ENCODE measurements at places on chromosomes 5 and 9.
A peak's percentile ranks its signal among the peaks of the same experiment; 100 is the strongest.

- DNase-seq = no peak
These were observed 78.2 kb upstream of the COL5A1 start for GRCh38 chr9:134563397-134563796.

DNA sequence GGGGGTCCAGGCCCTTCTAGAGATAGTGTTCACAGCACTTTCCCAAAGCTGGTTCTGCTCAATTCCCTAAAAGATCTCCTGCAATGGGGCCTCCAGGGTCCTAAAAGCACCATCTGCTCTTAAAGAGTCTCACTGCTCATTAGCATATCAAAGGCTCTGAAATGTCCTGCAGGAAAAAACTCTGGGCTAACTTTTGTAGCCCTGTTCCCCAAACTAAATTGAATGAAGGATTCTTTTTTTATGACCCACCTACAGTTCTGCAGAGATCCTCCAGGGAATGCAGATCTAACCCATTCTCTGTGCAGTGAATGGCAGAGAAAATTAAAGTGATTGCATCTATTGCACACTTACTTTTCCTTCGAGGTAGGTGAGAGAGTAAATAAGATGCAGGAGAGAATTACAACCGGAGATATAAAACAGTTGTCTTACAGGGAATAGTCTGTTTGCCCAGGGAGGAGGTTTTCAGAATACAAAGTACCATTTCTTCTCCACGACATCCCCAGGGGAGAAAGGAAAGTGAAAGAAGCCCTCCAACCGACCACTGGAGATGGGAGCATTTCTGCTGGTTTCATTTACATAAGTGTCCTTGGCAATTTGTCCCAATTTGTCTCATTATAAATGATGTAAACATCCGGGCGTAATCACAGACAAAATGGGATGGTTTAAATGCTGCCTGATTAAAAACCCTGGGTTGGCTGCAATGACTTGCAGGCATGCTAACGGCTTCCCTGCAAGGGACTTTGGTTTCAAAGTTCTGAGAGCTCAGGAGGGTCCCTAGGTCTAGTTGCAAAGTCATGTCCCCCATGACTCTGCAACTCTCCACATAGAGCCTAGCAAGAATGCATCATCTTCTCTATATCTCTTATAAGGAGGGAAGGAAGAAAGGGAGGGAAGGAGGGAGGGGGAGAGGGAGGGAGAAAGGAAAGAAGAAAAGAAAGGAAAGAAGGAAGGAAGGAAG is 114.0 kb downstream of the KCNIP1 start:
- DNase-seq = no peak

DNA sequence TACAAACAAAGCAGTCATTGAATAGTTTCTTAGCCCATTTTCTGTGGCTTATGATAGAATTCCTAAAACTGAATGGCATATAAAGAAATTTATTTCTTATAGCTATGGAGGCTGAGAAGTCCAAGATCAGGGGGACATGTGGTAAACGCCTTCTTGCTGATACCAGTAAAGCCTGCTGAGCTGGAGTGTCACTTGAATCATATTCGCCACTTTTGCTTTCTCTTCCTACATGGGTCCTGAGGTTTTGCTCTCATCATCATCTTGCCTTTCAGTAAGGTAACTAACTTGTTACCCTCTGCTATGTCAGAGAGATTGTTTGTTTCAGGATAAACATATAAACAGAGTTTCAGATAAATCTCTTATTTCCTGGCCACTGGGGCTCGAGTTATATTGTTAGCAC is 203.3 kb upstream of the DMRT1 start:
- no peak for DNase-seq

DNA sequence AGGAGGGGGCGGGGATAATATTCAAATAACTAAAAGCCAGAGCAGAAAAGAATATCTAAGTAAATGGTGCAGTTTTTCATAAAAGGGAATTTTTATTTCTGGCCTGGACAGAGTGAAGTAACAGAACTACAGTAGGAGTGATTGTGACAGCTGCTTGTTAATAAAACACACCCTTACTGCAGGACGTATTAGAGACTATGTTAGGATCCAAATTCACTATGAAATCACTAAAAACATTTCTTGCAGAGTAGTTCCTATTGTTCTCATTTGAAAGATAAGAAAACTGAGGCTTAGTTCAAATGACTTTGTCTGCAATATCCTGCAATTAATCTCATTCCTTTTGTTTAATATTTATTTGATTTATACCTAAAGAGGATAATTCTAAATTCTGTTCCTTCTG is 39.5 kb downstream of the FAM174A start:
- no peak for DNase-seq

DNA sequence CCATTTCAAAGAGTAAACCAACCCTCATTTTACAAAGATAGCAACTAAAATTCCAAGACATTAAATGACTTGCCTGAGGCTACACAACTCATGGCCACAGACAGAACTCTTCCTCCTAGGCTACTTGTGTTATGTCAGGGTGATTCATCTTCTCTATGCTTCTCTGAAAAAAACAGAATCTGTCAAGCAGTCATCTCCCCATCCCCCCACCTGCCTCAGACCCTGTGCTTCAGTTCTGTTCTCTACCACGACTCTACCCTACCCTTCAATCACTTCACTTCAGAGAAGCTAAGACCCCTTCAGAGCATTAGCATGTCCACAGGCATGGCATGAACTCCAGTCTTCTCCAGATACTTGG is 277.7 kb upstream of the PTGER4 start:
- peak; percentile 35 for DNase-seq

- DNase-seq = no peak
These were observed 165.1 kb upstream of the S1PR3 start for GRCh38 chr9:88826181-88826580.

DNA sequence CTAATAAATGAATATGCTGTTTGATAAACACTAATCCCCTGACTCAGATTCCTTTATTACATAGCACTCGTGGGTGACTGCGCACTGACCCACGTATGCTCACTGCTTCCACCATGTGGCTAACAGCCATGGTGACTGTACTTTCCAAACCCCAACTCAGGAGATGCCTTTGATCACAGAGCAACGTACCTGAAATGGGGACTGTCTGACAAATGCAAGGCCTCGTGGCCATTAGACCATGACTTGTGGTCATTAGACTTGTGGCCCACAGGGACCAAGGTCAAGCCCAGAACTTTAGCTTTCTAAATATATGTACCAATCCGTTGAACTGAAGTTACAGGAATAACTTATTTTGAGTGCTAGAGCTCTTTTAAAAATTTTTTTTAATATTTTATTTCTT is 46.6 kb downstream of the CYFIP2 start:
- DNase-seq = peak; percentile 64

DNA sequence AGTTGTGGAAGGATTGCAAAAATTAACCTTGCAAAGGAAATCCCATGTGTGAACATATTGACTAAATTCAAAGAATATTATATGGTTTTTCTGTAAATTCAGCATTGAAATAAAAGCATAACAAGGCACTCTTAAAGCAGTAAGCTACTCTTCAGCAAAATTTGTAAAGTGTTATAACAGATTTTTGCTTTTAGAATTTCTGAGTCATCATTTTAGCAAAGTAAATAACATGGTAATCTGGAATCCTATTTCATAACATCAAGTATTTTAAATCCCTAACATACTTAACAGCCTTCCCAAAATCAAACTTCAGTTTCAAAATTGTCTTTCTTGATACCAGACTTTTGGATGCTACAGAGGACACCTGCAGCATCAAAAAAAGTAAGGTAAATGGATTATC is 436.0 kb upstream of the CDH9 start:
- DNase-seq = no peak

- DNase-seq = no peak
These were observed 112.5 kb downstream of the CTNND2 start for GRCh38 chr5:11791792-11792191.

DNA sequence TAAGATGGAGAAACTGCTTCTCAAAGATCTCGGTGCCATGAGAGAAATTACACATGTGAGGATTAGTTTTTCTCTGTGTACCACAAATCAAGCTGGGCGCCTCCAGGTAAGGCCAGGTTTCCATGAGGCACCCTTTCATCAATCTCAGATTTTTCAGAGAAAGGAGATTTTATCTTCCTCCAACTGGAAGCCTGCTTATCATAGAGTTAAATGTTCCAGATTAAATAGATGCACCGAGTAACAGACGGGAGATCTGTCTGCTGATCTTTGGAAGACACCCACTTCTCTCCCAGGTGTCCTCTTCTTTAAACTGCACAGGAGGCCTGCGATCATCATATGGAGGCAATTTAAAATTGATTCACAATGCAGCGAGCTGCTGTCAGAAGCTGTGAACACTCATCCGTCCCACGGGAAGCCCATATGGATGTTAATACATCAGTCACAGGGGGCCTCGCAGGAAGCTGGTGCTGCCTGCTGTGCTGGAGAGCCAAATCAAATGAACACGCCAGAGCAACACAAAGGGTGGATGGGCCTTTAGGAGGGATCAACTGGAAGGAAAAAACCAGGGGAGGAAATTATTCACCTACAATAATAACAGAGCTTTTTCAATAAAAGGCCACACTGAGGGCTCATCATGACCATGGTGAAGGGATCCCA is 93.3 kb downstream of the TLE1 start:
- no peak for DNase-seq

- DNase-seq = no peak
These were observed 14.5 kb downstream of the PALM2AKAP2 start for GRCh38 chr9:109794361-109795012.

GRCh38 chr5:135215617-135216470 is 181.8 kb upstream of the PITX1 start:
- no peak for DNase-seq

DNA sequence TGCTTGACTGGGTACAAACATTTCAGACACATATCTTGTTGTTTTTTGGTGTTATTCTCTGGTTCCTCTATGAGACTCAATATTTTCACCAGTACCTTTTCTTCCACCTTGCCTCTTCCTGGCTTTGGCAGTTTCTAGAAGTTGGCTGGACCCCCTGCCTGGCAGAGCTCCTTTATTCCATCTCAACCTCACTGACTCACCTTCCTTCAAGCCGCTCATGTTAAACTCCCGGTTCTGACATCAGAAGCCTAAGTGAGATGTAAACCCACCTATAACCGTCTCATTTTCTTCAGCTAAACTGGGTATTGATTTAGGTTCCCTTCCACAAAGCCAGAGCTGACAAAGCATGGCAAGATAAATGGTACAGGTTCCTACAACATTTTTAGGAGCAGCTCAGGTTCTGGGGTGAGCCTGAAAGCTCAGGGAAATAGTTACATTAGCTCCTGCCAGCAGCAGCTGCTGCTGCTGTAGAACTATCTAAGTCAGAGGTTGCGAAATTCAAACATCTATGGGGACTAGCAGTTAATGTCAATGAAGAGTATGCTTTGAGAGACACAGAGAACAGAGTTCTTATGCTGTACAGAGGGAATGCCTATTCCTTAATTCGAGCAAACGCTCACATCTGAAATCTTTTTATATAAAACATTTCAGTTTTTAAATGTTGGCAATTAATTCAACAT is 197.1 kb upstream of the NR3C1 start:
- DNase-seq = no peak

DNA sequence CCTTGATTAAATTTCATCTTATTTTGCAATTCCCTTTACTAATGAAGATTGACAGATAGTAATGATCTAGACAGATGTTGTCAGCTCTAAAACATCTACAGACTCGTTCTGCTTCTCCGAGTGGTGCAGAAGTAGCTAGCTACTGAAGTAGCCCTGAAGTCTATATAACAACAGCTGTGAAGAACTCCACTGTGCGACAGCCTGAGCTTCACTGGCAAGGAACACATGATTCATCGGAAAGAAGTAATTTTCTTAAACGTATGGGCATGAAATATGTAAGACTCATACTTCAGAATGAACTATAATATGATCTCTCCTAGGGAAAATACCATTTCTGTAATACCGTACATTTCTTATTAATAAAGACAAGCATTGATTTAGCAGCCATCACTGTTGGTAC is 96.2 kb downstream of the TRPM3 start:
- no peak for DNase-seq

GRCh38 chr9:120263836-120264235 is 316.1 kb downstream of the CDK5RAP2 start:
- DNase-seq = no peak

DNA sequence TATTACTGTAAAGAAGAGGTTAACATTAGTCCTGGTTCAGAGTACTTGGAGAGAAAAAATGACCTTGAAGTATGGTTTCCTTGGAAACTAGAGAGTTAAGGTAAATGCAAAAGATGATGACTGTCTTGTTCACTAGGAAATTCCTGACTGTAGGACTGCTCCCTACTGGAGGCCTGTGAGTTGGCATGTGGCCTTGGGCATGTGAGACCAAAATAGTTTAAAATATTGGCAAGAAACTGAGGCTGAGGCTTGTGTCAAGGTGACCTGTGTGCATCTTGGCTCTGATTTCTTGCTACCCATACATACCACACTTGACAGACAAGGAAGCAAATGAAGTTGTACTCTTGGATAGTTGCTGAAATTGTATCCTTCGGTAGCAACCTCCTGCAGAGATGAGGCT is 96.5 kb downstream of the TARS1 start:
- DNase-seq = no peak

- no peak for DNase-seq
These were observed 251.8 kb upstream of the NR4A3 start for GRCh38 chr9:99569840-99570239.

GRCh38 chr9:126411225-126411947 is 84.8 kb downstream of the MVB12B start:
- DNase-seq = no peak

DNA sequence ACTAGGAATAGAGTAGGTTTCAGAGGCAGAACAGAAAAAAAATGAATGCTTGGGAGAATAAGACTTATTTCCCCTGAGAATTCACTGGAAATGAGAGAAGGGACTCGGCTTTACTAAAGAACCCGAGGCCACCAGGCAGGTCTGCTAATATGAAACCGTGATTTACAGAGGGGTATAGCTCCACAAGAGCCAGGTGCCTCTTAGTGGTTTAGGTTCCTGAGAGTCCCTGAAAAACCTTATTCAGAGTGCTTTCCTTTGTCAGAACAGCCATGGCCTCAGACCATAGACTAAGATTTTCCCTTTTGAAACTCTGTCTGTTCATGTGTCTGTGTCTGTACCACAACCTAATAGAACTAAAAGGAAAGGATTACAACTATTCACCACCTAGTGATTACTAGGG is 35.9 kb upstream of the PUM3 start:
- DNase-seq = no peak

GRCh38 chr9:111016016-111016415 is 22.3 kb downstream of the LPAR1 start:
- no peak for DNase-seq

- no peak for DNase-seq
These were observed 191.5 kb downstream of the TTLL11 start for GRCh38 chr9:121901616-121902015.

GRCh38 chr5:163772241-163772640 is 266.8 kb downstream of the MAT2B start:
- no peak for DNase-seq

GRCh38 chr5:109961751-109962150 is 272.0 kb downstream of the MAN2A1 start:
- DNase-seq = no peak

DNA sequence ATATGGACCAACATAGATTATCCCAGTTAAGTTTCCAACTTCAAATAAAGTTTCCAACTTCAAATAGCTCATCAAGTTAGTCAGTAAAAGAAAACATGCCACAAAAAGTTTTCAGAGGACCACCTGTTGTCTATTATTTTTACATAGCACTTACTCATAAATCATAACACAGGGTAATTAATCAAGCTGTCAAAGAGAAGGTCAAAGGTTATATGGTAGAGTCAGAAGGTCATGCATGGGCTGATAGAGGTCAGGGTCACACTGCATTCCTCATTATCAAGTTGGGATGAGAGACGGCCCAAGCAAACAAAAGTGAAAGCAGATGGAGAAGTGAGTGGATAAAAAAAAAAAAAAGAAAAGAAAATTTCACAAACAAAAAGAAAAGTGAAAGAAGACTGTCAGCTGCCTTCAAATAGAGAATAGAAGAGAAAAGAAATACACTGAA is 145.5 kb upstream of the POU5F2 start:
- DNase-seq = no peak

Data from activated T-cell treated with anti-CD3 and anti-CD28 coated beads, Interleukin-2, amount 50 U/mL, for 1 hour (primary cell).